ENCODE measurements at places on chromosomes 5 and 9. TPM values are rescaled to one million over a fixed set of nuclear protein-coding genes. Genes with fewer than 3 reads are reported as not detected.

Gene KIF4B
- 0.10 TPM for total RNA-seq

Gene CTXN3
- total RNA-seq = 4.6 TPM

DNA sequence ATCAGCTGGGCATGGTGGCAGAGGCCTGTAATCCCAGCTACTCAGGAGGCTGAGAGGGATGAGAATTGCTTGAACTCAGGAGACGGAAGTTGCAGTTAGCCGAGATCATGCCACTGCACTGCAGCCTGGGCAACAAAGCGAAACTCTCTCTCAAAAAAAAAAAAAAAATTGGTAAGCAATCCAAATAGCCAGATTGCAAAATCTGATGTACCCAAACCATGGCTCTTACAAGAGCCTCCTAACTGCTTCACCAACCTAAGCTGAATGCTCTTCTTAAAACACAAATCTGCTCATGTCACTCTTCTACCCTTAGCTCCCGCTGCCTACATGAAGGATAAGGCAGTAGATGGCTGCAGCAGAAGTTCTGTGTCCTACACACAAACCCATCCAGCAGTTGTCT is 105.9 kb downstream of the MPDZ start:
- no peak for DNase-seq

GRCh38 chr5:81650987-81651386 is 99.9 kb downstream of the SSBP2 start:
- DNase-seq = no peak

DNA sequence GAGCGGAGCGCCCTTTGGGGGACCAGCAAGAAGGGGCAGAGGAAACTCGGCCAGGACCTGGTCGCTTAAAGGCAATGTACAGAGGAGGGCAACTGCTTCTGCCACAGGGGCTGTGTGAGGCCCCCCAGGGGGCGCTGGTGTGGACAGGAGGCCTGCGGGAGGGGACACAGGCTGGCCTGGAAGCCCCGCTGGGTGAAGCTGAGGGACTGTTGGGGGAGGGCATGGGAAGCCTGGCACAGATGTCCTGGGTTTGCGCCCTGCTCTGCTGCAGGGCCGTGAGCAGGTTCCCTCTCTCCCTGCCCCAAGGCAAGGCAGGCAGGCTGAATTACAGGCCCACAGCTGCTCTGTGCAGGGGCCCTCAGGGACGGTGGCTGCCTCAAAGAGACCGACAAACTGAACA is 5.4 kb downstream of the MED22 start:
- DNase-seq = peak; percentile 19

Data from tongue (tissue), 3 donors.